ENCODE measurements at places on chromosomes 1 and 21. TPM values are rescaled to one million over a fixed set of nuclear protein-coding genes. Genes with fewer than 3 reads are reported as not detected.

DNA sequence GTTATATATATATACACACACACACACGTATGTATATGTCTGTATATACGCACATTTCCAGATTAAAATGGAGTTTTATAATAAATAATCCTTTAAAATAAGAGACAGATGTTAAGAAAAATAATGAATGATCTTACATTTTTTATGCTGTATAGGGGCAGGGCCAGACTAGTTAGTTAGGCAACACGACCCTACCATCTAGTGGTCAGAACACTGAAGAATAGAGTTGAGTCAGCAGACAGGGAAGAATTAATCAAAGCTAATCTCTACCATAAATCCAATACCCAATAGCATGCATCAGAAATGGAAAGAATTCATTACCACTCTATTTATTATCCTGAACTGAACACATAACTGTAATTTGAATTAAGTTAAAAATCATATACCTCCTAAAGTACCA lies 156.7 kb downstream of the BRINP3 start:
- H3K36me3 ChIP-seq = no peaks in the 10 kb centered on the region
- H3K4me3 ChIP-seq = no peak overlapping the region
- peak; percentile 47 for DNase-seq
- no peaks in the 10 kb centered on the region for H3K27me3 ChIP-seq
- H3K27ac ChIP-seq = no peak overlapping the region
- H3K4me1 ChIP-seq = no peaks in the 10 kb centered on the region

GRCh38 chr1:30478799-30479563 lies 244.4 kb downstream of the MATN1 start:
- no peaks in the 10 kb centered on the region for H3K36me3 ChIP-seq
- no peak overlapping the region for H3K27ac ChIP-seq
- no peak overlapping the region for H3K4me3 ChIP-seq
- no peaks in the 10 kb centered on the region for H3K27me3 ChIP-seq
- no peak for DNase-seq
- H3K4me1 ChIP-seq = no peaks in the 10 kb centered on the region

GRCh38 chr1:226593541-226593940 lies 45.0 kb downstream of the STUM start:
- no peaks in the 10 kb centered on the region for H3K36me3 ChIP-seq
- H3K27ac ChIP-seq = no peak overlapping the region
- no peaks in the 10 kb centered on the region for H3K4me1 ChIP-seq
- peaks cover 7% of the 10 kb centered on the region for H3K27me3 ChIP-seq
- no peak for DNase-seq
- no peak overlapping the region for H3K4me3 ChIP-seq

DNA sequence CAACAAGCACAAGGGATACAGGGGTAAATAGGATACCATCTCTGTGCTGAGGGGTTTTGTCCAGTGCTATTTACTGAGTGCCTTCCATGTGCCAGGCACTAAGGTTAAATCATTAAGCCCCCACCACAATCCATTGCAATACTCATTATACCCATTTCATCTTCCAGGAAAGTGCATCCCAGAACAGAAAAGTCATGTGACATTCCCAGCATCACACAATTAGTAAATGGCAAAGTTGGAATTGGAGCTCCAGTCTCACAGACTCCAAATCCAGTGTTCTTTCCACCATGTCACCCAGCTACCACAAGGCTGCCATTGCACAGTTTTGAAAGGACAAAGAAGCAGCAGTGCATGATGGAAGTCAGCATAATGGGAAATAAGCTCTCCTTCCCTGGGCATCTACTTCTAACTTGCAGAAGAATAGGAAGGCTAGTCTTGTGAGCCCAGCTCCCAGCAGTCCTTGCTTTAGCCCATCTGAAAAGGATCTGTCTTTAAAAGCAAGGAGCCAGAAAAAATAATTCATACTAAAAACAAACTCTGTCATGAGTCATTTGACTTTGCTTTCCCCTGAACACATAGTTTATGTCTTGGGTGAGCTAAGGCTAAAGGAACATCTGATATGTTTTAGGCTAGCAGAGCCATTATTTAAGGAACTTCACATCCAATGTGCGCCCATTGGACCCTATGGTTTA lies 111.4 kb upstream of the HOOK1 start:
- no peaks in the 10 kb centered on the region for H3K36me3 ChIP-seq
- no peak overlapping the region for H3K4me3 ChIP-seq
- H3K4me1 ChIP-seq = peaks cover 23% of the 10 kb centered on the region

DNA sequence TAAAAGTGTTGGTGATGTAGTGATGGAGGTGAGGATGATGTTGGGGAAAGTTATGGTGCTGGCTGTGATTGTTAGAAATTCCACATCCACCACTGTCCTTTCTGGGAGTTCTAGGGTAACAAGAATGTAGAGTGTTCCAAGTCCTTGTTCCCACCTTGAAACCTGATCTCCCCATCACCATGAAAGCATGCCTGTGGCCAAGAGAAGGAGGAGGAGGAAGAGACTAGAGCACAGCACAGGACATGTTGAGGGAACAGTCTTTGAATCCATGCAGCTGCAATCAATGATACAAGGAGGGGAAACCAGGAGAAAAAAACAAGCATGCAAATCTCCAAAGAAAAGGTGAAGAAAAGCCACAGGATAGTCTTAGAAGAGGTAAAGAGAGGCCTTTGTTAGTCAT lies 45.9 kb upstream of the ARTN start:
- H3K27me3 ChIP-seq = no peaks in the 10 kb centered on the region
- H3K4me1 ChIP-seq = no peaks in the 10 kb centered on the region
- H3K27ac ChIP-seq = no peak overlapping the region
- no peak overlapping the region for H3K4me3 ChIP-seq
- H3K36me3 ChIP-seq = no peaks in the 10 kb centered on the region

GRCh38 chr1:192489748-192490147 lies 85.8 kb upstream of the RGS1 start:
- peak overlapping the region; percentile 41 for H3K27ac ChIP-seq
- no peak overlapping the region for H3K4me3 ChIP-seq
- H3K36me3 ChIP-seq = no peaks in the 10 kb centered on the region
- DNase-seq = peak; percentile 85
- H3K27me3 ChIP-seq = no peaks in the 10 kb centered on the region

- H3K27me3 ChIP-seq = peaks cover 36% of the 10 kb centered on the region
- no peak overlapping the region for H3K27ac ChIP-seq
- H3K36me3 ChIP-seq = no peaks in the 10 kb centered on the region
Observed at GRCh38 chr1:206854401-206855129, 10.9 kb upstream of the IL20 start.

- DNase-seq = no peak
- H3K4me3 ChIP-seq = no peak overlapping the region
- H3K27ac ChIP-seq = no peak overlapping the region
- no peaks in the 10 kb centered on the region for H3K27me3 ChIP-seq
Observed at GRCh38 chr1:109498161-109498801, 4.4 kb downstream of the CYB561D1 start.

GRCh38 chr1:18643154-18644012 lies 12.7 kb downstream of the PAX7 start:
- H3K27ac ChIP-seq = peak overlapping the region; percentile 85
- H3K27me3 ChIP-seq = peaks cover 21% of the 10 kb centered on the region
- DNase-seq = peak; percentile 77
- peaks cover 66% of the 10 kb centered on the region for H3K4me1 ChIP-seq
- H3K4me3 ChIP-seq = peak overlapping the region; percentile 43

- H3K4me1 ChIP-seq = peaks cover 5% of the 10 kb centered on the region
- peaks cover 66% of the 10 kb centered on the region for H3K27me3 ChIP-seq
- no peaks in the 10 kb centered on the region for H3K36me3 ChIP-seq
- H3K27ac ChIP-seq = peak within 1 kb of the TSS; percentile 42
- H3K4me3 ChIP-seq = peak within 1 kb of the TSS; percentile 57
Observed at GRCh38 chr21:31872452-31873274, at the start of gene HUNK. Gene HUNK (plus strand): TSS chr21:31873020. CDS start chr21:31873675, 655 bp downstream.

DNA sequence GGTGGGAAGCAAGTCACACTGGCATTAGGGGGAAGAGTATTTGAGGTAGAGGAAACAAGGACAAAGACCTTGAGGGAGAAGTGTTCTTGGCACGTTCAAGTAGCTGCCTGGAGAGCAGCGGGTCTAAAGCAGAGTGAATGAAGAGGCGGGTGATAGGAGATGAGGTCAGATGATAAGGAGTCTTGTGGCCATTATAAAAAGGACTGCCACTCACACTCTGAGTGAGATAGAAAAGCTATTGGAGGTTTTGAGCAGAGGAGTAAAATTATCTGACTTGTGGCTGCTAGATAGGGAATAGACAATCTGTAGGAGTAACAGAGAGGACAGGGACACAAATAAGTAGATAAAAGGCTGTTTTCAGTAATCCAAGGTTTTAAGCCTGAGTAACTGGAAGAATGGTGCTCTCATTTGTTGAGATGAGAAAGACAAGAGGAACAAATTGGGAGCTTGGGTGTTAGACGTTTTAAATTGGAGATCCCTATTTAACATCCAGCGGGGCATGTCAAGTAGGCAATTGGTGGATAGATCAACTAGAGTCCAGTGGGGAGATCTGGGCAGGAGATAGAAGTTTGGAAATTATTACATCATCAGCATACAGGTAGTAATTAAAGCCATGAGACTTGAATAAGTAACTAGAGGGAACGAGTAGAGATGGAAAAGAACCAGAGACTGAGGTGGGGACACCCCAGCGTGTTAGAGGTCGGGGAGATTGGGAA lies 43.7 kb downstream of the HENMT1 start:
- H3K27me3 ChIP-seq = no peaks in the 10 kb centered on the region
- H3K4me1 ChIP-seq = no peaks in the 10 kb centered on the region
- DNase-seq = no peak
- no peaks in the 10 kb centered on the region for H3K36me3 ChIP-seq
- H3K4me3 ChIP-seq = no peak overlapping the region

GRCh38 chr1:87182611-87183010 lies 146.1 kb upstream of the LMO4 start:
- H3K27ac ChIP-seq = no peak overlapping the region
- H3K27me3 ChIP-seq = no peaks in the 10 kb centered on the region
- no peaks in the 10 kb centered on the region for H3K4me1 ChIP-seq
- H3K36me3 ChIP-seq = no peaks in the 10 kb centered on the region
- no peak for DNase-seq

DNA sequence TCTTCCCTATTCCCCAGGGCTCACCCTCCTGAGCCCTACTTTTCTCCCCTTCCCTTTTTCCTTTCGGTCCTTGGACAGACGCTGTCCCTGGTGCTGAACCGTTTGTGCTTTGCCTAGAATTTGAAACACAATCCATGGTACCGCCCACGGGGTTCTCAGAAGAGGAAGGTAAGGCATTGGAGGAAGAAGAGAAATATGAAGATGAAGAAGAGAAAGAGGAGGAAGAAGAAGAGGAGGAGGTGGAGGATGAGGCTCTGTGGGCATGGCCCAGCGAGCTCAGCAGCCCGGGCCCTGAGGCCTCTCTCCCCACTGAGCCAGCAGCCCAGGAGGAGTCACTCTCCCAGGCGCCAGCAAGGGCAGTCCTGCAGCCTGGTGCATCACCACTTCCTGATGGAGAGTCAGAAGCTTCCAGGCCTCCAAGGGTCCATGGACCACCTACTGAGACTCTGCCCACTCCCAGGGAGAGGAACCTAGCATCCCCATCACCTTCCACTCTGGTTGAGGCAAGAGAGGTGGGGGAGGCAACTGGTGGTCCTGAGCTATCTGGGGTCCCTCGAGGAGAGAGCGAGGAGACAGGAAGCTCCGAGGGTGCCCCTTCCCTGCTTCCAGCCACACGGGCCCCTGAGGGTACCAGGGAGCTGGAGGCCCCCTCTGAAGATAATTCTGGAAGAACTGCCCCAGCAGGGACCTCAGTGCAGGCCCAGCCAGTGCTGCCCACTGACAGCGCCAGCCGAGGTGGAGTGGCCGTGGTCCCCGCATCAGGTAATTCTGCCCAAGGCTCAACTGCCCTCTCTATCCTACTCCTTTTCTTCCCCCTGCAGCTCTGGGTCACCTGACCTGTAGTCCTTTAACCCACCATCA lies 10.4 kb downstream of the BCAN start:
- no peak overlapping the region for H3K27ac ChIP-seq
- H3K36me3 ChIP-seq = no peaks in the 10 kb centered on the region
- no peak overlapping the region for H3K4me3 ChIP-seq

DNA sequence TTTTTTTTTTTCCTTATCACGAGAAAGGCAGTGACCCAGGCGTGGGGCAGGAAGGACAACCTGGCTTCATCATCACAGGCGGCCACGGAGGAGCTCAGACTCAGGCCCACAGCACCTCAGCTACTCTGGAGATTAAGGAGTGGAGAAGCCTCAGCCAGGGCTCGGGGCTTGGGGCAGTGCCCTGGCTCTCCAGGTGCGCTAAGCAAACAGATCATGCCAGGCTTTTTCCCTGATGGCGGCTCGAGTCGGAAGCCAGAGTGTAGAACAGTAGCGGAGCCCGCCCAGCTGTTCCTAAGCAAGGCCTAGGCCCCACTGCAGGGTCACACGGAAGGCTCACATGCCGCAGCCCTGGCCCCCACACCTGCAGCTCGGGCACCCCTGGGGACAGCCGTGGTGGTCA lies 70.7 kb downstream of the AGPAT3 start:
- H3K27me3 ChIP-seq = no peaks in the 10 kb centered on the region
- H3K27ac ChIP-seq = no peak overlapping the region
- H3K36me3 ChIP-seq = no peaks in the 10 kb centered on the region
- H3K4me3 ChIP-seq = no peak overlapping the region
- H3K4me1 ChIP-seq = peaks cover 6% of the 10 kb centered on the region
- DNase-seq = no peak

DNA sequence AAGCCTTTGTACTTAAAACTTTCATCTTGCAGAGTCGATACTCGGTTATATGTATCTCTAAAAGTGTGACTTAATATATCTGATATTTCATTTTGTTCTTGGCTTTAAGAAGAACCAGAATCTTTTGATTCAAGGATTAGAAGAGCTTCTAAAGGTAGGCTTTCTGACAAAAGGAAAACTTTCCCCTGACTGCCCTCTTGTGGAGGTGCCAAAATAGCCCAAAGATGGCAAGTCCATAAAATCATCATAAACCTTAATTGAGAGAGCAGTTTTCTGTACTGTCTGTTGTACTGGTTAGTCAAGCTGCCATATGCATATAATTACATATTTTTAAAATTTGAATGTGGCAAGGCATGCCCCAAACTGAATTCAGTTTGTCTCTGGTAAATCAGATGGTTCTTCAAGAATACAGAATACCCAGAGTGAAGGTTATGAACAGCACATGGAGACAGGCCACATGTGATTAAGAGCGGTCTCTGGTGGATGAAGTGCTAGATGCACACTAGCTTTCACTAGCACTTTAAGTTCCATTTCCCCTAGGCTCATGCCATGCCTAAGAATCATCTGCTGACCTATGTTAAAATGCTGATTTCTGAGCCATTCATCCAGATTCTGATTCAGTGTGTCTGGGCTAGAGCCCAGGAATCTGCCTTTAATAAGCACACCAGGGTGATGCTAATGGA lies 27.7 kb upstream of the ELAVL4 start:
- no peak overlapping the region for H3K4me3 ChIP-seq
- no peak overlapping the region for H3K27ac ChIP-seq

GRCh38 chr1:89953929-89954328 lies 41.0 kb upstream of the ZNF326 start:
- no peaks in the 10 kb centered on the region for H3K36me3 ChIP-seq
- no peak overlapping the region for H3K4me3 ChIP-seq
- no peak for DNase-seq
- no peaks in the 10 kb centered on the region for H3K4me1 ChIP-seq
- H3K27me3 ChIP-seq = no peaks in the 10 kb centered on the region

MEGF6 gene
- total RNA-seq = 2.8 TPM

IL22RA1 gene
- 0.24 TPM for total RNA-seq

HMCN1 gene
- total RNA-seq = 134 TPM

Data from A673 (cell line).